ENCODE measurements at places on chromosomes 11 and 22.

DNA sequence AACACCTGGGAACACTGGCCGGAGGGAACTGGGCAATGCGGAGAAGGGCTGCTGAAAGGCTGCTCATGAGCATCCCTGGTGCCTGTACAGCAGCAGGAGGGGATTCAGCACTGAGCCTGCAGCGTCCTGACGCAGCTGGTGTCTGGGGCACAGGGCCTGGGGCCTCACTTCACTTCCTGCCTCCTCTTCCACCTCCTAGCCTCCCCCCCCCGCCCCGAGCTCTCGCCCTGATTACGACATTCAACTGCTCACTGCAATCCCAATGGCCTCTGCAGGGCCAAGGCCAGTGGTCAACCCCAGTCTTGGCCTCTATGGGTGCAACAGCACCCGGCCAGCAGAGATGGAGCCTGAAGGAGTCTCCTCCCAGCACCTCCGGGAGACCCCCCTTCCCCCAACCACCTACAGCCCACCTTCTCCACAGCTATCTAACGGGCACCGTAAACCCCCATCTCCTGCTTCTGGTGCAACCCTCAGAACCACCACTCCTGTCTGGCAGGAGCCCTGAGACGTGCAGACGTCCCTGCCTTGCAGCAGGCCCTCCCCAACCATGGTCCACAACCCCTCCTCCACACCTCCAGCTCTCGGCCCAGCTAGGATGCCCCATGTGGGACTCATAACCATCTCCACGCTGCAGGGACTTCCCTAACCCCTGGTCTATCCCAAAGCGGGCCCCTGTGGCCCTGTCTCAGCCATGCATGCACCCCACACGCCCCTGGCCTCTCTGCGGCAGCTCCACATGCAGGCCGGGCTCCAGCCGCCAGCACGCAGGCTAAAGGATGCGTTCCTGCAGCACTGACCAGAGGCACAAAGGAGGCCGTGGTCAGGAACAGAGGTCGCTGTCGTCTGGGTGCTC is 38.2 kb downstream of the BRD1 start:
- peak; percentile 65 for ATAC-seq

DNA sequence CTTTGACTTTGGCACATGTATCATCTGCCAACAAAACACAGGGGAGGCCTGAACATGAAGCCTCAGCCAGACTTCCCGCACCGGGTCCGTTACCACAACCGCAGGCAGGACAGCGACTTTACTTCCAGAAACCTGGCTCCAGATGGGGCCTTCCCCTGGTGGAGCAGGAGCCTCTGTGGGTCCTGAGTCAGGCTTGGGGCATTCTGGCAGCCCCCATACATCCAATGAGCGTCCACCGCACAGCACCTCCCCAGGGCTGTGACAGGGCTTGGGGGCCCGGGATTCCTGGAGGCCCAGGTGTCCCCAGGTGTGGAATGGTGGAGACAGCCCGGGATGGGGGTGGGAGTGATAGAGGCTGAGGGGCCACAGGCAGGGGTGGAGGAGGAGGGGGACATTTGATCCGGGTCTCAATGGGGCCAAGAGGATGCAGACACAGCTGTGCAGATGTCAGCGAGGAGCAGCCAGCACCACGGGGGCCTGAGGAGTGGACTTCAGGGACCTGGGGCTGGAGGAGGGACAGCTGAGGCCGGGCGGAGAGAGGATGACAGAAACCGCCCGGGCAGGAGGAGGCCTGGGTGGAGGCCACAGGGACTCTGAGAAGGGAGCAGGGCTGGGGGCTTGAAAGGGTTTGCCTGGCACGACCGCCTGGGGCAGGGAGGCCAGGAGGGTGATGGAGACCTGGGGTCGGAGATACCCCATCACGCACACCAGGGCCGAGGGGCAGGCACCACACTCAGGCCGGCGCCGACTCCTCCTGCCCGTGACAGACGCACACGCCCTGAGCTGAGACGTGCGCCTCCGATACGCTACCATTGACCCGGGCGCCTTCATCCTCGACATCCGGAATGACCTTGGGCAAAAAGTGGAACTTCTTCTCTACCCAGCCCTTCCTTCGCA is 8.6 kb downstream of the TTLL8 start:
- no peak for ATAC-seq

- no peak for ATAC-seq
Observed at GRCh38 chr11:134142536-134142935, 73.7 kb downstream of the JAM3 start.

GRCh38 chr11:72240461-72241290 is 3.3 kb downstream of the PHOX2A start:
- ATAC-seq: no peak

DNA sequence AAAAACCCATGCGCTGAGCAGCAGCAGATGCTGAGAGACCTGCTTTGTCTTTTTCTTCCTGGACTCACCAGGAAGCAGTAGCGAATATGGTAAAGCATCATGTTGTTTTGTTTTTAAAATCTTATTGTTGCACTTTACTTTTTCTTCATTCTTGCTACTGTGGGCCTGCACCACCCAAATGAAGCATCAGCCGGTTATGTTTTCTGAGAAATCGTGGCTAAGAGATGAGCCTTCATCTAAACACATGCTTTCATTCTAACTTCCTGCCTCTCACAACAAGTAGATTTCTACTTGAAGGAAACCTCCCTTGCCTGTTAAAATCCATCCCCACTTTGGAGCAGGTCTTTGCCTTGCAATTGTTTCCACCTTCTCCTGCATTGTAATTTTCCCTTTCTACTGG is 1025.9 kb downstream of the NTM start:
- no peak for ATAC-seq

DNA sequence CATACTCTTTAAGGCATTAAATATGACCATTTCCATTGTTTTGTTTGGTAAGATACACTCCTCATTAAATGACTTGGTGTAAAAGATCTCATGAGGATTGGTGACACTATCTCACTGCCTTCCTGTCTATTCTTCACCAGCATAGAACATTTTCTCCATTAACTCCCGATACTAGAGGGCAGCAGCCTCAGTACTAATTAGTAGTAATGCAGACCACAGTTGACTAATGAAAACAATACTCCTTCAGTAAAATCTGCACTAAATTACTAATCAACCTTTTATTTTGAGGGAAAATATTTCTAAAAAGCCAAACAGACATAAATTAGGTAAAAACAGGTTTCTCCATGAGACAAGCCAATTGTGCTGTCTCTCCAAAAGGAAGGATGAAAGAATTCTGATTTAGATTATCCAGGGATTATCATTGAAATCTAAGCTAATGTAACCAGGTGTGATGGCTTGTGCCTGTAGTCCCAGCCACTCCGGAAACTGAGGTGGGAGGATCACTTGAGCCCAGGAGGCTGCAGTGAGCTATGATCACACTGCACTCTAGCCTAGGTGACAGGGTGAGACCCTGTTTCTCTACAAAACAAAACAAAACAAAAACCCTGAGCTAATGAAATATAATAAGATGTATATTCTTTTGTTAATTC is 9.4 kb downstream of the PGM2L1 start:
- ATAC-seq: peak; percentile 75

GRCh38 chr11:133922078-133922870 is 34.5 kb downstream of the IGSF9B start:
- no peak for ATAC-seq

- ATAC-seq: no peak
Observed at GRCh38 chr11:36091256-36091811, 147.5 kb downstream of the LDLRAD3 start.

- ATAC-seq: peak; percentile 48
Observed at GRCh38 chr11:102464859-102465500, 12.4 kb upstream of the TMEM123 start.

All from activated CD4-positive, CD25-positive, alpha-beta regulatory T cell treated with anti-CD3 and anti-CD28 coated beads, Interleukin-2, amount 50 U/mL, for 24 hours (primary cell).